ENCODE measurements at places on chromosomes 13 and 19. TPM values are rescaled to one million over a fixed set of nuclear protein-coding genes. Genes with fewer than 3 reads are reported as not detected.

- DNase-seq = no peak
Measured at GRCh38 chr13:78601874-78602560, 1.3 kb downstream of the POU4F1 start.

BEST2 gene
- 0.13 TPM for total RNA-seq

- DNase-seq = no peak
Measured at GRCh38 chr19:49832556-49832955, 14.5 kb downstream of the MED25 start.

DNA sequence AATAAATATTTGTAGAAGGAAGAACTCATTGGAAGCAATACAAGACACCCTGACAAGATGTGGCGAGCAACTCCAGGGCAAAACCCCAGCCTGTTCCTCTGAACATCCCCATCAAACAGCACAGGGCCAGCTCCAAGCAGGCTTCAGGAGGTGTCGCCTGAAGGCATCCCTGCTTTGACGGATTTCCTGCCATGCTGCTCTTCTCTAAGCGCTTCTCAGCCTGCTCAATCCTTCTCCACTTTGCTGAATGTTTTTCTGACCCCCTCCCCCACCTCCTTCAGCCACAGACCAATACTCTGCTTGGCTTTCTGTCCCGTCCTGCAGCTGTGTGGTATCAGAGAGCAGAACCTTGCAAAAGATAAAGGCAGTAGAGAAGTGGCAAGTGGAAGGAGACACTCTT is 28.4 kb downstream of the C19orf81 start:
- no peak for DNase-seq

DNA sequence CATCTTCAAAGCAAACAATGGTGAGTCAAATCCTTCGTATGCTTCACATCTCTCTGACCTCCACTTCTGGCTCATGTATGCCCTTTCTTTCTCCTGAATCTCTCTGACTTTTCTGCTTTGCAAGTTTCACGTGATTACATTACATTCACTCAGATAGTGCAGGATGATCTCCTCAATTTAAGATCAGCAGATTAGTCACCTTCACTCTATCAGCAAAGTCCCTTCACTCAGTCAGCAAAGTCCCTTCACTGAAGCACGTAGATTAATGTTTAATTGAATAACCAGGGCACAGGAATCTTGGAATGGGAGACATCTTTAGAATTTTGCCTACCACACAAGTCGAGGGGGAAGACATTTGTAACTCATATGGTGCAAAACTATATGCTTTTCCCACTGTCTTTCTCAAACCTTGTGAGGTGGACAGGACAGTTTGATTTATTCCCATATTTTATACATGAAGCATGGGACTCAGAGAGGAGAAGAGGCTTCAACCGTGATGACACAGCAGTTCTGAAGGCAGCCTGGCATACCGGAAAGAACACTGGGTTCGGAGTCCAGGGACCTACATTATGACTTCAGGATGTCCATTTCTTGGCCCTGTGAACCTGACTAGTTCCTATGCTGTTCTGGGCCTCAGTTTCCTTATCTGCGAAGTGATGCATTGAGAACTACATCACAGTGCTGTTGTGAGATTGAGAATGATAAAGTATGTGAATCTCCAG is 23.3 kb downstream of the SIGLECL1 start:
- DNase-seq = no peak

GRCh38 chr13:99610702-99611289 is 109.5 kb downstream of the TM9SF2 start:
- peak; percentile 79 for DNase-seq

GRCh38 chr19:17097593-17098126 is 22.1 kb downstream of the MYO9B start:
- DNase-seq = no peak

DNA sequence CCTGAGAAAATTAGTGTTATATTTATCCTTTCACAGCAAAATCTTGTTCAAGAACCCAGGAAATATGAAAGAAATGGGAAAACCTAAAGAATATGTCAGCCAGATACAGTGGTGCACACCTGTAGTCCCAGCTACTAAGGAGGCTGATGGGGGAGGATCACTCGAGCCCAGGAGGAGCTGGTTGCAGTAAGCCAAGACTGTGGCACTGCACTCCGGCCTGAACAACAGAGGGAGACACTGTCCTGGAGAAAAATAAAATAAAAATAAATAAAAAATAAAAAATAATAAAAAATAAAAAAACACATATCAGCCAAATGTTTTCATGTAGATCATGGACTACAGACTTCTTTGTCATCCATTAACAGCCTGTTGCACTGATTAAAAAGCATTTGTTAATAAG is 244.8 kb upstream of the KLHL1 start:
- DNase-seq = no peak

- no peak for DNase-seq
Measured at GRCh38 chr13:32829676-32830335, 186.4 kb upstream of the KL start.

KLK10 gene
- total RNA-seq = not detected

DNA sequence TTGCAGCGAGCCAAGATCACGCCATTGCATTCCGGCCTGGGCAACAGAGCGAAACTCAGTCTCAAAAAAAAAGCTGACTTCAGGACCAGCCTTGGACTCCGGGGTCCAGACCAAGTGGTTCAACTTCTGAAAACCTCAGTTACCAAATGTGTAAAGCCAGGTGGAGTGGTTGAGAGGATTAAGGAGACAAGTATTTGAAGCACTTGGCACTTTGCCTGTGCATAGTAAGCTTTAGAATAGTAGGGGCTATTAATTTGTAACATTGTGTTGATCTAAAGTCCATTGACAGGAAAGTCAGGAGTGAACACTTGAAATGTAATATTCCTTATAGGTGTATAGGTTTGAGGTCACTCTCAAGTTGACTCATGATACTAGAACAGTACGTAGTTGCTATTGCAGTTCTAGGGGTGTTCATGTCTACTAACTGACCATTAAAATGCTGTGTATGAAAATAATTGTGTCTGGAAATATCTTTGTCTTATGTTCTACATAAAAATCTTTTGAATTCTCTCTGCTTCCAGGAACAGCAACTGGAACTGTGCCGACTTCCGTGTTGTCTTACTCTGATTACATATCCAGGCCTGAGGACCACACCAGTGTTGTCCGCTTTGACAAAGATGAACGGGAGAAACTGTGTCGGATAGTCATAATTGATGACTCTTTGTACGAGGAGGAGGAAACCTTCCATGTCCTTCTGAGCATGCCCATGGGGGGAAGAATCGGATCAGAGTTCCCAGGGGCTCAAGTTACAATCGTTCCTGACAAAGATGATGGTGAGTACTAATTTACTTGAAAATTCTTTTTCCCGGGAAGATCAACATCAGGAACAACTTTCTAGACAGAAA is 97.4 kb downstream of the FREM2 start:
- no peak for DNase-seq

NDUFA11 gene
- total RNA-seq = 703 TPM

S1PR5 gene
- total RNA-seq = not detected

GRCh38 chr19:16814526-16815100 is 14.6 kb upstream of the SIN3B start:
- no peak for DNase-seq

- DNase-seq = peak; percentile 66
Measured at GRCh38 chr13:99013951-99014350, 36.1 kb upstream of the DOCK9 start.

All from SJSA1 (cell line).